ENCODE measurements at places on chromosomes 3 and 15. TPM values are rescaled to one million over a fixed set of nuclear protein-coding genes. Genes with fewer than 3 reads are reported as not detected.

DNA sequence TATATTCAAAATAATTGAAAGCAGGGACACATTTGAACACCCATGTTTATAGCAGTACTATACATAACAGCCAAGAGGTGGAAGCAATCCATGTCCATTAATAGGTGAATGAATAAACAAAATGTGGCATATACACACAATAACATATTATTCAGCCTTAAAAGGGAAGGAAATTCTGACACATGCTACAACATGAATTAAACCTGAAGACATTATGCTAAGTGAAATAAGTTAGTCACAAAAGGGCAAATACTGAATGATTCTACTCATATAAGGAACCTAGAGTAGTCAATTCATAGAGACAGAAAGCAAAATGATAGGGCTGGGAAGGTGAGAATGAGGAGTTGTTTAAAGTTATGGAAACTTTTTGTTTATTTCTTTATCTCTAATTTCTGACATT lies 40.9 kb downstream of the SNTN start:
- DNase-seq, result no peak

- no peak for DNase-seq
Observed at GRCh38 chr3:447671-448070, 251.1 kb downstream of the CHL1 start.

DNA sequence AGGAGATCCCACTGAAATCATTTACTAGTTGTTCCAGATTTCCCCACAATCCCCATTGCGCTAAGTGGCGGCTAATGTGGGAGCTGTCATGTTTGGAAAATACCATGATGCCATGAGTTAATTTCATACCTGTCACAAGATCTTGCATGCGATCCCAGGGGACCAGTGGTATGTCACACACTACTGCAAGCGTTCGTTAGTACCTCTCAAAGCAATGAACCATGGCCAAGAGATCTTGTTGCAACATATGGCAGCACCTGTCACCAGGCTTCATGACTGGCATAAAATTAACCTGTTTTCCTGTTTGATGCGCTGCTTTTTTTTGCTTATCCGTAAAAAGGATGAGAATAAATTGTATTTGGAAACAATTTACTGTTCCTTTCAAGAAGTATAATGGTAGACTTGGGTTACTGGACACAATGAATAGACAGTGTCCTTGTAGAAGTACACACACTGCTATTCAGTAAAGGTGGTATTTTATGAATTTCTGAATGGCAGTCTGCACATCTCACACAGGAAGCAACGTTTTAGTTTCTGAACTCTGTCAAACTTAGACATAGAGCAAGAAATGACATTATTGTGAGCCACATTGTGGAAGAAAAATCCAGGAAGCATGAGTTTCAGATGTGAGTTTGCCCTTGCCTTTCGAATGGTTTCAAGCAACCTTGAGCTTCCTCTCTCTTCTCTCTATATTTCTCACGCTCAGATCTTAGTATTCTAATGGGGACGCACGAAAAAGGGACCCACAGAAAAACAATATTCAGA lies 81.9 kb downstream of the CHL1 start:
- DNase-seq, result no peak

TRPM1 gene
- polyA plus RNA-seq, result 0.88 TPM

- DNase-seq, result no peak
Observed at GRCh38 chr15:72790302-72790910, 6.8 kb upstream of the ADPGK start.

GRCh38 chr15:56980473-56980872 lies 62.0 kb downstream of the TCF12 start:
- DNase-seq, result no peak

DNA sequence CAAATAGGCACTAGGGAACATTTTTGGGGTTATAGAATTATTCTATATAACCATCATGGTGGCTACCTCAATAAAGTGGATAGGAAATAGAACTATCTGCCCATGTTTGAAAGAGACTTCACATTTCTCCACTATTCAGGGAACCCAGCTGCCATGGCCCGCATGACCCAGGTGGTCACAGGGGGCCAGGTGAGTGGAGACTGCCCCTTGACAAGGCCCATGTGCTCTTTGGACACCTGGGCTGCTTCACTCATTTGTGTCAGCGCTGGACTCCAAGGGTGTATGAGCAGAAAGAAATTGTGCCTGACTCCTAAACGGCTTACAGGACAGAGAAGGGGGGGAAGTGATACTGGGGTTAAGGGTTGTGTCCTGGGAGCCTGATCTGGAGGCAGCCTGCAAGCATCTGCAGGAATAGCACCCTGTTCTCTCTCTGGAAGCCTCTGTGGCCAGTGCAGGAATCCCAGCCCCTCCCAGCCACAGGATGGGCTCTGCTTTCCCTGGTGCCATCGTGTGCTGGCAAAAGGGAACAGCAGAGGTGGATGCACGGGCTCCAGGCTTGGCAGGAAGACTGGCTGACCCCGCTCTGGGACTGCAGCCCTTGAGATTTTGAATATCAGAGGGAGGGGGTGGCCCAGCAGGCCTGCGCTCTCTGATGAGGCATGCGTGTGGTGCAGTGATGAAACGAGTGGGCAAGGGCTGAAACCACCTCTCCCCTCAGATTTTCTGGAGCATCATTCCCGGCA lies 9.1 kb upstream of the C3orf22 start:
- no peak for DNase-seq

GRCh38 chr15:82944821-82945220 lies 7.7 kb downstream of the HOMER2 start:
- DNase-seq, result no peak

DNA sequence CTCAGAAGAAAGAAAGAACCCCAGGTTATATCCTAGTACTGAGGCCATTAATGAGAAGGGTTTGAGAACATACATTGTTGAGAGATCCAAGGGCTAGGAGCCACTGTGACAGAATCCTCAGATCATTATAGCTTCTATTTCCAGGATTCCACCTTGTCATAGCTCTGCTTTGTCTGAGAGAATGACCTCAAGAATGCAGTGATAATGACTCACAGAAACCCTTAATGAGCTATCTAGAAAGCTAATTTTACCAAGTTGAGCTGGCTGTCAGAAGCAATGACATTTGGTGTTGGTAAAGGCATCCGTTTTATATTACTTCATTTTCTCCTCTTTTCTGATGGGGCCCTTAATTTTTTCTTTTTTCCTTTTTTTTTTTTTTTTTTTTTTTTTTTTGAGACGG lies 10.9 kb downstream of the TRIP4 start:
- no peak for DNase-seq

DNA sequence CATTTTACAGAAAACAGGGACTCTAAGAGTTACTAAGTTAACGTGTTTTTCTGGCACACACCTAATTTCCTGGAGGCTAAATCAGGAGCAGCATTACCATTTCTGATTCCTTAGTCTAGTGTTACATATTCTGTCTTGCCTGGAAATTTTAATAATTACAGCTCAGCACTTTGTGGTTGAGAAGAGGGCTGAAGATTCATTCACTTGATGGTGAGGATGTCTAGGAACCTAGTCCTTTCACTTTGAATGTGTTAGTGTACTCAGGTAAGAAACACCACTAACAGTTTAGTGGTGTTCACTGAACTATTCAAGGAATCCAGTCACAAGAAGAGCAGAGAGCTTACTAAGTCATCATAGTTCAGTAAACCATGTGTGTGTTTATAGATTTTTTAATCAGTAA lies 102.8 kb downstream of the STT3B start:
- DNase-seq, result no peak

CD200R1 gene
- polyA plus RNA-seq, result 3.7 TPM

GXYLT2 gene
- 18.6 TPM for polyA plus RNA-seq

- DNase-seq, result no peak
Observed at GRCh38 chr3:13138833-13139145, 65.6 kb upstream of the IQSEC1 start.

- DNase-seq, result no peak
Observed at GRCh38 chr3:111415018-111415417, 127.0 kb upstream of the CD96 start.

MYL3 gene
- polyA plus RNA-seq, result 8.9 TPM

DNA sequence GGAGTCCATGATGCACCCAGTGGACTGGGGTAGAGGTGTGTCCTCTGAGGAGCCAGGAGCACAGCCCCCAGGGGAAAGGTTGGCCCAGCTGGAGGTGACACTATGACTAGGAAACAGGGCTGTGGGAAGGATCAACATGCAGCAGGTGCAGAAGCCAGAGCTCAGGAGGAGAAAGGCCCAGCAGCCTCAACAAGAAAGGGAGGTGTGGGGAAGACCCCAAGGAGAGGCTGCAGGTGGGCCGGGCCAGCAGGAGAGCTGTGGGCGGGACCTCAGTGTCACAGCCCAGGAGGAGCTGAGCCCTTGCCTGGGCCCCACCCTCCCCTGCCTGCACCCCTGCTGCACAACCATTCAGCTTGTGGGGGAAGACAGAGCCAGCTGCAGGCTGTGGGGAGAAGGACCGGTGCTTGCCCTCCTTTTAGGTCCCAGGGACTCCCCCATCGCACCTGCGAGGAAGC lies 18.4 kb upstream of the KLF13 start:
- no peak for DNase-seq

GRCh38 chr3:172717493-172718088 lies 6.7 kb upstream of the NCEH1 start:
- DNase-seq, result no peak

GRCh38 chr15:23532024-23532423 lies 33.5 kb upstream of the MKRN3 start:
- no peak for DNase-seq

IGF1R gene
- 53.9 TPM for polyA plus RNA-seq

- no peak for DNase-seq
Observed at GRCh38 chr15:45857291-45857690, 222.5 kb downstream of the SQOR start.

GRCh38 chr15:75454471-75455378 lies 3.2 kb upstream of the SIN3A start:
- no peak for DNase-seq

MAGI1 gene
- 26.7 TPM for polyA plus RNA-seq

DNA sequence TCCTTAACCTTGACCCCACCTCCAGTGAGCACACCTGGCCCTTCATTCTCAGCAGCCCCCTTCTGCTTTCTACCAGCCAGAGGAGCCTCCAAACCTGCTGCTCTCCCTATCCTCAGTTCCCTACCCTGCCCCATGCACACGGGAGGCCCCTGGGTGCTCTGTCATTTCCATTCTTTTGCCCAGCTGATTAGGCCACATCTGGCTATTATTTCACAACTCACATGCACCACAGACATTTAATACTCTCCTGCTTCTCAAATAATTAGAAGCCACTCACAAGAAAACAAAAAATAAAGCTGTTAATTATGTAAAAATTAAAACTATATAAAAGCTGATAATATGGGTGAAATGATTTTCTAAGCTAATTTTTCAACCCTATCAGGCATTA lies 50.7 kb downstream of the MYLK start:
- no peak for DNase-seq

DNA sequence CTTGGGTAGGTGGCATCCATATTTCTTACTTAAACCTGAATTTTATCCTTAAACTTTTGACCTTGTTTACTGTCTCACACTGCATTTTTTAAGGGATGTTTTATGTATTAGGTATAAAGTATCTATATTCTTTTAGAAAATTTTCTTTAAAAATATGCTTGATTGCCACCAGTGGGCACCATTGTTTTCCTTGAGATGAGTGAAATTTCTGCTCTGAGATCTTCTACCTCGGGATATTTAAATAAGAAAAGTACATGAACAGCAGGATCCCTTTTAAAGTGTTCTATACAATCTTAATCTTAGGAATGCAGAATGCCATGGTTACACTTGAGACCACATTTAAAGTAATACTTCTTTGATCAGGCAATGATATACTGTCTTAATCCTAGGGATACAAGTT lies 108.7 kb downstream of the SLMAP start:
- DNase-seq, result no peak

GRCh38 chr15:48360841-48361240 lies 29.6 kb downstream of the DUT start:
- no peak for DNase-seq

- peak; percentile 87 for DNase-seq
Observed at GRCh38 chr3:44584646-44585501, at the start of gene ZNF660. TSS of gene ZNF660 (plus strand) at chr3:44584964. CDS start at chr3:44594194, 9,230 bp downstream.

- no peak for DNase-seq
Observed at GRCh38 chr3:59483191-59483590, 433.4 kb upstream of the CFAP20DC start.

GPR149 gene
- not detected for polyA plus RNA-seq
